ENCODE measurements at places on chromosomes 2 and 18.

DNA sequence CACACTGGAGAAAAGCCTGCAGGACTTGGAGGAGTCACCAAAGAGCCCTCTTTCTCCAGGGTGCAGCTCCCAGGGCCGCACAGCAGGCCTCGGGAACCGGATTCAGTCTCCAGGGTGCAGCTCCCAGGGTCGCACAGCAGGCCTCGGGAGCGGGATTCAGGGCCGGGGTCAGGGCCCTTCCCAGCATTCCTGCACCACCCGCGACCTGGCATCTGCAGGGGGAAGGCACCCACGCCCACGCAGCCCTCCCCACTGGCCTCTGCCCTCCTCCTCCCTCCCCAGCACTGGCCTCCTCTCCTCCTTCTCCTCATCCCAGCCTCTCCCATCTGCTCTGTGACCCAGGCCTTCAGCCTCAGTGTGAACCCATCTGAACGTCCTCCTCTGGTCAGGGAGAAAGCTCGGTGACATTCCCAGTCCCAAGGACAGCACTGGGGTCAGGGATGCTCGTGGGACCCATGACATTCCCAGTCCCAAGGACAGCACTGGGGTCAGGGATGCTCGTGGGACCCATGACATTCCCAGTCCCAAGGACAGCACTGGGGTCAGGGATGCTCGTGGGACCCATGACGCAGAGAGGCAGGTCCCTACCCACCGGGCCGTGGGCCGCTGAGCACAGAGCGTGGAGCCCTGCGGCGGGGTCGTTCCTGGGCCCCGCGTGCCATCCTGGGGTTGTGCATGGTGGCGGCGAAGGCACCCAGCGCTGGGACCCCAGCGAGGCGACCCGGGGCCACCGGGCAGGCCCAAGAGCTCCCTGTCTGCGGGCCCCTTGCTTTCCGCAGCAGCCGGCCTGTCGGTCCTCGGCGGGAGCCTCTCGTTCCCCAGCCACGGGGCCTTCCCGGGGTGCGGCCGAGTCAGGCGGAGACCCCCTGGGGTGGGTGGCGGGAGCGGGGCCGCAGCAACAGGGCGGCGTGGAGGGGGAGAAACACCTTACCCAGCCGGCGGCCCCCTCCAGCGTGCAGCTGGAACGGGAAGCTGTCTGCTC lies 550.2 kb upstream of the SALL3 start:
- peak; percentile 41 for ATAC-seq

DNA sequence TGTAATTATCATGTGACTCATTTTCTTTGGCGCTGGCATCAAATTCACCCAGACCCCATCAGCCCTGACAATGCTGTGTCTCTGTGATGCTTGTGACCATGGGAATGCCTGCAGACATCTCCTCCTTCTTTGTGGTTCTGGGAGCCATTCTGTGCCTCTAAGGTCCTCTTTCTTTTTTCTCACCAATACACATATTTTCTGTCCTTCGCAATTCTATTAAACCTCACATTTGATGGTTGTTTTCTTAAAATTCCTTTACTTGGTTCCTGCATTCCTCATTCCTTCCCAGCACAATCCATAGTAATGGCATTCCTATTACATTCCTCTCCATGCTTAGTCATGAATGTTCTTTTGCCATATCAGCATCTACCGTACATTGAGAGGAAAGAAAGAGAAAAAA lies 375.3 kb downstream of the PIK3C3 start:
- ATAC-seq, result no peak

GRCh38 chr2:149507974-149508373 lies 79.6 kb downstream of the MMADHC start:
- ATAC-seq, result no peak

GRCh38 chr18:8493141-8493540 lies 116.1 kb upstream of the RAB12 start:
- ATAC-seq, result peak; percentile 24

GRCh38 chr18:58234359-58234741 lies 190.3 kb downstream of the NEDD4L start:
- ATAC-seq, result no peak

DNA sequence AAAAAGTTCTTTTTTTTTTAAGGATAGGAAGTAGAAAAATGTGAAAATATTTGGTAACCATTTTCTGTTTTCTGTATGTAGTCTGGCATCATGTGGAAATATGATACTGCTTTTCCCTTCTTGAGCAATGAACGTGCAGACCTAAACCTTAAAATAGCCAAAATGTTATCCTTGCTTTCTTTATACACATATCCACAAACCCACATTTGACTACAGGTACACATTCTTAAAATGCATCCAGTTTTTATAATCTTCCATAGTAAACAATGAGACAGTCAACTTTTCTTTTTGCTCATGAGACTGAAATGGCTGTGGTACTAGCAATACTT lies 90.9 kb downstream of the OSBPL6 start:
- no peak for ATAC-seq

GRCh38 chr2:88735853-88736252 lies 44.4 kb downstream of the RPIA start:
- no peak for ATAC-seq

DNA sequence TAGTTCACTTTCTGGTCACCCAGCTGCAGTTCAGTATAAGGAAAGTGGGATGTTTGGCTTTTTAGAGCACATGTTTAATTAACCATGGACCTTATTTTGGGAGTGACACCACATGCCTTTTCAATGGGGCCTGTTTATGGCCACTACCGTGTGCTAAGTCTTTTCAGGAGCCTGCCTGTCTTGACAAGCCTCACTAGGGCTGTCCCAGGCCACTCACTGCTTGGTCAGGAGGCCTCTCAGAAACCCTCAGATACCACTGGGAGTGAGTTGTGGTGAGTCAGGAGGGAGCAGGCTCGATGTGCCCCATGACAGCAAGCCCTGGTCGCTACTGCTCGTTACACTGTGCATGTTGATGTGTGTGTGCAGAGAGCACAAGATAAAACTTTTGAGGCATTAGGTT lies 123.0 kb downstream of the MAP4K4 start:
- peak; percentile 45 for ATAC-seq

GRCh38 chr2:188189356-188189755 lies 102.3 kb upstream of the GULP1 start:
- no peak for ATAC-seq

DNA sequence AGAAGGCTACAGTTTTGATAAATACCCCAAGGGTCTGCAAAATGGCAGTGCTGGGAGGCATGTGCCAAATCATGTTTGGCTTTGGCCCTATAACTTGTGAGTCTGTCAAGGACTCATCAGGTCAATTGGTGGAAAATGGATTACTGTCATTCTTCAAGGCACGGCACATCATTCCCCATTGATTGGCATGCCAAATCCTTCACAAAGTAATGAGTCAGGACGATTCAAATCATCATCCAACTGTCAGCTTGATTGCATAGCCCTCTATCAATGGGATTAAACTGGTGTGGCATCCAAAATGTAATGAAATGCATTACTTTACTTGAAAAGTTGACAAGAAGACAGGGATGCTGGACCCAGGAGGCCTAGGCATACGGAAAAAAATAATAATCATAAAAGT lies 441.6 kb upstream of the PIK3C3 start:
- no peak for ATAC-seq

DNA sequence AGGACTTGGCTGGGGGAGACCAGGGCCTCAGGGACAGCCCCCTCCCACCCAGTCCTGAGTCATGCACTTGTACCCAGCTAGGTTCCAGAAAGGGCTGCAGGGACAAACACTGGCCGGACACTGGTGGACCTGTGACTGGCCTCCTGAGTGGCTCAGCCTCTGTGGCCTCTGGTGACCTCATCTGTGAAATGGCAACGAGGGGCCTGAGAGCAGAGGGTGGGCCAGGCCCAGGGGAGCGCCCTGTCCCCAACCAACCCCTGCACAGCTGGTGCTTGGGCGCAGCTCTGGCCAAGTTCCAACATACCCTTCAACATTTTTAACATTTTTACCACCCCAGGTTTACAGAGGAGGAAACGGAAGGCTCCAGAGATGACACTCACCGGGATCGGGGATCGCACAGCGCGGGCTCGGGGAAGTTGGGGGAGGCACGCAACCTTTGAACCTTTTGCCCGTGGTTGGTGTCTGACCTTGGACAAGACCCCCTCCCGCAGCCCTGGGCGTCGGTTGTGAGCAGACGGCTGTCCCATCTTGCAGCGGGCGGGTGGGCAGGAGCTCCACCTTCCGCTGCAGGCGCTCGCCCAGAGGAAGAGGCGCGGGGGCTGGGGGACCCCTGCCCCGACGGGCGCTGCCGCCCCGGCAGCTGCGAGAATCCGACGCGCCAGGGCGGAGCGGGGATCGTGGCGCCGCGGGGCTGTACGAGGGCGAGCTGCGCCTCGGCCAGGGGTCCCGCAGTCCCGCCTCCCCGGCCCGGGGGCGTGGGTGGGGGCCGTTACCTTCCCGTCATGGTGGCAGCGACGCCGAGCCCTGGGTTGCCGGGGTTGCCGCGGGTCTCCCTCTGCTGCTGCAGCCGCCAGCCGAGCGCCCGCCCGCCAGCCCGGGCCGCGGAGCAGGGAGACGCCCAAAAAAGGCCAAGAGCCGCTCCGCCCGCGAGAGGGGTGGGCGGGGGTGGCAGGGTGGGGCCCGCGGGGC lies 805 bp downstream of the LIMS2 start:
- ATAC-seq, result peak; percentile 39

DNA sequence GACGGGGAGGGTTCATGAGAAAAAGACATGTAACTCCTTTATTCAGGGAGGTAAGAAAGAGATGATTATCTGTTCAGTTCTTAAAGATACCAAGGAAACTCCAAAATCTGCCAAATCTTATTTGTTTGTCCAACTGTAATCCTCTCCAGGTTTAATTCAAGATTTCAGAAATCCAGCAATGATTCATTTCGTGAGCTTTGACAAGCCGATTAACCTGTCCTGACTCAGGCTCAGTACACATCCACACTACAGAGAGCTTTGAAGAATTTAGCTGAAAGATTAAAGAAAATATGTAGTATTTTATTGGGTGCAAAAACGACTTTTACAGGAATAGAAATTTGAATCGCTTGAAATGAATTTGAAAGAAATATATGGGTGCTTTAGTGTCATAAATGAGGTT lies 1.1 kb downstream of the SPAG16 start:
- ATAC-seq, result no peak

DNA sequence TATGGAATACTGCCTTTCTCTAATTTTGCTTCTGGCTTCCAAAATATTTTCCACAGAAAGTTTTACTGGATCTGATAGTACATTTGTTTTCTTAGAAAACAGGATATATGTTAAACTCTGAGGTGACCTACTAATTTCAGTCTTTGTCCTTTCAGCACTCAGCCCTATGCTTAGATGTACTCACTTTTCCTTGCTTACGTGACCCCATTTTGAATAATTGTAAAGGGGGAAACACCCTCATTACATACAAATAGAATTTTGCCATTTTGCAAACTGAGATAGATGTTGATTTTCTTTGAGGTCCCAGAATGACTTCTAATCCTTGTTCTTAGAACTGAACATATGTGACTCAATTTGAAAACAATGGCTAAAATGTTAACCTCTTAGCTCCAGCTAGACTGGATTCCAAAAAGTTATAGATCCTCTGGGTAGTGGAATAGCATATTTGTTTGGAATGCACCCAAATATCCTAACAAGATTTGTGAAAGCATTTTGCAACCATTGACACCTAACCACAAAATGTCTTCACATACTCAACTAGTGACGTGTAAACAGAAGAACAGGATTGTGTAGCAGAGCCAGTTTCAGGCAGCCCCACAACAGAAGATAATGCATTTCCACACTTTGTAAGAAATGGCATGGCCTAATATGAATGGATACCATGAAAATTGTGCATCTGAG lies 44.8 kb upstream of the EHBP1 start:
- ATAC-seq, result peak; percentile 54

- ATAC-seq, result no peak
Observed at GRCh38 chr2:230758566-230759480, 46.2 kb downstream of the CAB39 start.

DNA sequence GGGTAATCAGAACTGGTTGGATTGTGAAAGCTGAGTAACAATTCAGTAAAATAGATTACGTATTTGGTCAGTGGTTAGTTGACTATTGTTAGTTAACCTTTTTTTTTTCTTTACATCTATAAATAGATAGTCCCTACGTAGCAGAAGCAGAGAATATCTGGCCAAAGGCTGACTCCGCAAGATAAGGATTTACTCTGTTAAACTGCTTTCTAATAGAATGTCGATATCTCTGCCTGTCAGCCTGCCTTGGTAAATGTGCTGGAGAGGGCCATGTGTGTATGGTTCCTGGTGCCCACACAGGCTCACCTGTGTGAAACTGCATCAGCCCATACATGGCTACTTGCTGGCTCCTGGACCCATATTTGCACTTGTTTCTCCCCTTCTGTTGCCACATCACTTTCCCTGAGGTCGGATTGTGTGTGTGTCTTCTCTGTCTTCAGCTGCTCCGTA lies 94.4 kb downstream of the CRIM1 start:
- no peak for ATAC-seq

DNA sequence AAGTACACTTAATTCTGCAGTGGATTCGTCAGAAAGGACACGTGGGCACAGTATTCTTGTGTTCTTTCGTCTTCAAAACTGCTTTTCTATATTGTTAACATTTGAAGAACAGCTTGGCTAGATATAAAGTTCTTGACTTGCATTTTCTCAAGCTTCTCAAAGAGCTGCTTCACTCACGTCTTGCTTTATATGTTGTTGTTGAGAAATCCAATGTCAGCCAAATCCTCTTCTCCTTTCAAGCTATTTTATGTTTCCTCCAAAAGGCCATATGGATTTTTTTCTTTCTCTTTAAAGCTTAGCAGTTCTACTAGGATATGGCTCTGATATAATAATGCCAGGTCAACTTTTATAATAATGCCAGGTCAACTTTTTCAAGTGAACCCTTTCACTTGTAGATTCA lies 65.5 kb upstream of the CYP1B1 start:
- ATAC-seq, result no peak

GRCh38 chr2:168999668-169000213 lies 31.4 kb downstream of the ABCB11 start:
- ATAC-seq, result no peak

GRCh38 chr18:27769152-27769551 lies 407.8 kb downstream of the CDH2 start:
- no peak for ATAC-seq

DNA sequence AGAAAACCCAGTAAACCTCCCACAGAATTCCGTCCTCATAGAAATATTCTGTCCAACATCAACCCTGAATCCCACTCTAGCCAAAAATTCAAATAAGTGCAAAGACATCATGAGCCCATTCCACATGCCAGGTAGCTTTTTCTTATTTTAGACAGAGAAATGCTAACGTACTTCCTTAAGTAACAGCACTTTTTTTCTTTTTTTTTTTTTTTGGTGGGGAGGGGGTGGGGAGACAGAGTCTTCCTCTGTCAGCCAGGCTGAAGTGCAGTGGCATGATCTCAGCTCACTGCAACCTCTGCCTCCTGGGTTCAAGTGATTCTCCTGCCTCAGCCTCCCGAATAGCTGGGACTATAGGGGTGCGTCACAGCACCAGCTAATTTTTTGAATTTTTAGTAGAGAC lies 45.5 kb downstream of the ANKRD44 start:
- ATAC-seq, result no peak

Data from stimulated activated memory B cell treated with anti-CD40 and anti-IgM and Interleukin-4, amounts not matched to agents 10 μg/mL and 1 μg/mL and 100 μg/mL, for 72 hours (primary cell).